ENCODE measurements at places on chromosomes 1 and 21. TPM values are rescaled to one million over a fixed set of nuclear protein-coding genes. Genes with fewer than 3 reads are reported as not detected.

Gene LCK
- 4.3 TPM for total RNA-seq

Gene FCER1A
- not detected for total RNA-seq

Gene ZNF648
- not detected for total RNA-seq

Gene ARID4B
- total RNA-seq: 16.8 TPM

Gene SLC2A5
- not detected for total RNA-seq

Gene RGS5
- total RNA-seq: 5.0 TPM

Gene RPTN
- not detected for total RNA-seq

Gene HTR6
- total RNA-seq: not detected

Gene HAO2
- not detected for total RNA-seq

Gene TRAF3IP3
- not detected for total RNA-seq

DNA sequence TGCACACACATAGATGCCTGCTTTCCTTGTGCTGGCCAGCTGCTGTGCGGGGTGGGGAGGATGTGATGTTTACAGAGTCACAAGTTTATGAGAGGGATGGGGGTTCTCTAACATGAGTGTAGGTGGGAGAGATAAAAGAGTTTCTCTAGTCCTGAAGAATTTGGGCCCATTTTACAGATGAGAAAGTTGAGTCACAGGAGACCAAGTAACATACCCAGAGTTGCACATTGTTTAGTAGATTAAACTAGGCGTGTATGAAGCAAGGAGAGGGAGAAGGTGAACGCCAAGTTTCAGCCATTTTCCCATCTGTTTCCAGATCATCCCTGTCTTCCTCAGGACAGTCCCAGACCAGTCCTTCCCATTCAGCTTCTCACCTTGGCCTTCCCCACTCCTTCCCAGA lies 126.7 kb downstream of the EPHB2 start:
- no peak overlapping the region for H3K4me3 ChIP-seq
- peaks cover 21% of the 10 kb centered on the region for H3K4me1 ChIP-seq
- DNase-seq: no peak
- H3K27ac ChIP-seq: no peak overlapping the region
- no peaks in the 10 kb centered on the region for H3K27me3 ChIP-seq

DNA sequence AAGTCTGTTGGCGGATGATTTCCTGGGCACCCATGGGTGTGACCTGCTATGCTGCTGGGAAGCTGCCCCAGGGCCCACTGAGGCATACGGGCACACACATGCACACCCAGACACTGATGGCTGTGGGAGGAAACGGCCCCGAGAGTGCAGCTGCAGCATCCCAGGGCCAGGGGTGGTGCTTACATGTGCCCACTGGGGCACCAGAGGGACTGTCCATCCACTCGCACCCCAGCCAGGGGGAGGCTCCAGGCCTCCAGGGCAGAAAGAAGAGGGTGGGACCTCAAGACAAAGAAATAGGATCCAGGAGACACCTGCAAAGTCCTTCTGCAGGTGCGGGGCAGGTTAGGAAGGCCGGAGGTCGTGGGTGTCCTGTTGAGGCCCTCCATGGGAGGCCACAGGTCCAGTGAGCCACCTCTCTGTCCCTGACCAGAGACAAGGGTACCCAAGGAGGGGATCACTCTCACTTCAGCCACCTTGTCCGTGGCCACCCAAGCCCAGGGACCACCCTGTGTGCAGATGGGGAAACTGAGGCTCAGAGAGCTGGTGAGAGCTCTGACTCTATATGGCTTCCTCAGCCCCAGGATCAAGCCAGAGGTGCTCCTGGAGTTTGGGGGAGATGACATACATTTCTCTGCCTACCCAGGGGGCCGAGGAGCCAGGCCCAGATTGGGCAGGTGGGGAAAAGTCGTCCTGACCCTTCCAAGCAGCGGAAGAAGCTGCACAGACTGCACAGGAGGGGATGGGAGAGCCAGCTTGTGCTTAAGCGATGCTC lies 57.1 kb downstream of the WNT9A start:
- no peak overlapping the region for H3K27ac ChIP-seq
- no peak for DNase-seq
- no peak overlapping the region for H3K4me3 ChIP-seq
- peaks cover 11% of the 10 kb centered on the region for H3K4me1 ChIP-seq
- H3K36me3 ChIP-seq: no peaks in the 10 kb centered on the region

DNA sequence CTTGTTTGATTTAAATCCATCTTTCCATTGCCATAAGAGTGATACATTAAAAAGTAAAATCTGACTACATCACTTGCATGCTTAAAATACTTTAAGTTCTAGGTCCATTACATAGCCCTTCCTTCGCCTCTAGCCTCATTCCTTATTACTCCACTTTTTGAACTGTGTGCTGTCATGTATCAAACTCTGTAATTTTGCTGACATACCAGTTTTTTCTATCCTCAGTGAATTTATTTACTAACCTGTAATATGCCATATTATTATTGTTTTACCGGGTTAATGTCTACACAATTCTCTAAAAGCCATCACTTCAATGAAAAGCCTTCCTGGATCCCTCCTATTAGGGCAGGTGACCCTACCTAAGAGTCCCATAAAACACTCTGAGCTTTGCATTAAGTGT lies 4.9 kb upstream of the SPRR2G start:
- no peak overlapping the region for H3K27ac ChIP-seq
- no peak for DNase-seq
- H3K27me3 ChIP-seq: peaks cover 50% of the 10 kb centered on the region
- no peak overlapping the region for H3K4me3 ChIP-seq
- no peaks in the 10 kb centered on the region for H3K4me1 ChIP-seq
- no peaks in the 10 kb centered on the region for H3K36me3 ChIP-seq

DNA sequence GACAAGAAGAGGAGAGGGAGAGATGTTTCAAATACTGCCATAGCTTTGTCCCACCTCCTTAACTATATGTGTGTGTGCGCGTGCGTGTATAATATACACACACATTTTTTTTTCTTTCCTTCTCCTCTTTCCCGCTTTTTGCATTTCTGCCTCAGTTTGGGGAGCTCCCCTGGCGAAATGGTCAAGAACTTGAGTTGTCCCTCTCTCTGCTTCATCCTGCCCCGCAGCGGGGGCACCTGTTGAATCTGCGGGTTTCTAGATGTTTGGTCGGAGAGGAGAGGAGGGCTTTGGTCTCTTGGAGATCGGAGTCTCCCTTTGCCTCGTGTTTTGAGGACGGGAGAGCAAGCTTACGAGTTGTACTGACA lies 504 bp downstream of the SCCPDH start:
- peaks cover 25% of the 10 kb centered on the region for H3K36me3 ChIP-seq
- peak; percentile 57 for DNase-seq
- peak overlapping the region; percentile 79 for H3K4me3 ChIP-seq
- H3K27ac ChIP-seq: peak overlapping the region; percentile 65
- no peaks in the 10 kb centered on the region for H3K4me1 ChIP-seq

DNA sequence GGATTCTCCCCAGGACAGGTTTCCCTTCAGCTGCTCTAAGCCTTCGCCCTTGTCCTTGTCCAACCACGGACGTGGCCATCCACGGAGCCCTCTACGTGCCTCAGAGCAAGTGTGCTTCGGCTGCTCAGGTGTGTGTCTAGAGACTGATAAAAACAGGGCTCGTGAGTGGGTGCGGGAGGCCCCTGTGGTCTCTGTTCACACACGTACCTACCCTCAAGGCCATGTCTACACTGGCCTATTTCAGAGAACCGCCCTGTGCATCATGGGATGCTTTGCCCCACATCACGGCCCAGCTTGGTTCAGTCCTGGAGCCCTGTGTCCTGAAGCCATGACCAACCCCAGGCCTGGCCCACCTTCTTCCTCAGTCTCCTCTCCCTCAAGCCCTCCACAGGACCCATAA lies 24.6 kb upstream of the RUNX3 start:
- DNase-seq: no peak
- H3K27ac ChIP-seq: peak overlapping the region; percentile 23
- no peak overlapping the region for H3K4me3 ChIP-seq
- H3K27me3 ChIP-seq: no peaks in the 10 kb centered on the region
- H3K36me3 ChIP-seq: no peaks in the 10 kb centered on the region

DNA sequence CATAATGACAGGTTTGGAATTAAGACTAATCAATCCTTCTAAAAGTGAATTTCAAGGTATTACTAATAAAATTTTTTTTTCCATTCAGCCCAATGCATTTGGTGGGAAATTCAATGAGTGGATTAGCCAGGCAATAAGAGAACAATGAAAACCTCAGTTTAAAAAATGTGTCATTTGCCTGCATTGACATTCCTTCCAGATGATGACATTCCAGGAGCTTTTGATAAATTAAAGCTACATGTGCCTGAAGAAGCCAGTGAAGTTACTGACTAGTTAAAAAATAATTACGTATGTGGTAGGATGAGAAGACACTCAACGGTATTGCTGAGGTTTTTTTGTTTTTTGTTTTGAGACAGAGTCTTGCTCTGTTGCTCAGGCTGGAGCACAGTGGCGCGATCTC lies 37.9 kb upstream of the RC3H1 start:
- no peak overlapping the region for H3K27ac ChIP-seq
- no peaks in the 10 kb centered on the region for H3K36me3 ChIP-seq
- peak; percentile 43 for DNase-seq
- H3K4me3 ChIP-seq: no peak overlapping the region
- no peaks in the 10 kb centered on the region for H3K27me3 ChIP-seq

GRCh38 chr1:111825217-111825616 lies 69.5 kb downstream of the DDX20 start:
- no peak overlapping the region for H3K4me3 ChIP-seq

DNA sequence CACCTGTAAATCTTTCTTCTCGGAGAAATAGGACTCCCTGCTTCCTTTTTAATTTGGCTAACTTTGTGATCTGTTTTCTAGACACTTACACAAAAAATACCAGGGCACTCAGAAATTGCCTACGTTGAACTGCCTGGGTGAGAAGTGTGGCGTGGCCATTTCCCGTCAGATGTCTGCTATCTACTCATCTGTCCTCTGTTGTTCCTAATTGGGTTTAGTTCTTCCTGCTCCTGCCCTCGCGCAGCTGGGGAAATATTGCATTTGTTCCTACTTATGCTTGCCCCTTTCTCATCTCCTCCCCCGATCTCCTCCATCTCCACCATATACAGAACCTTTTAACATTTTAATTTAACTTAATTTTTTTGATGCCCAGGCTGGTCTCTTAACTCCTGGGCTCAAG lies 55.1 kb downstream of the CD58 start:
- peaks cover 29% of the 10 kb centered on the region for H3K4me1 ChIP-seq
- 0 out of 2 replicates have a peak, but pooled peaks cover 4% of the 10 kb centered on the region for H3K36me3 ChIP-seq
- H3K4me3 ChIP-seq: peak overlapping the region; percentile 2
- DNase-seq: no peak

DNA sequence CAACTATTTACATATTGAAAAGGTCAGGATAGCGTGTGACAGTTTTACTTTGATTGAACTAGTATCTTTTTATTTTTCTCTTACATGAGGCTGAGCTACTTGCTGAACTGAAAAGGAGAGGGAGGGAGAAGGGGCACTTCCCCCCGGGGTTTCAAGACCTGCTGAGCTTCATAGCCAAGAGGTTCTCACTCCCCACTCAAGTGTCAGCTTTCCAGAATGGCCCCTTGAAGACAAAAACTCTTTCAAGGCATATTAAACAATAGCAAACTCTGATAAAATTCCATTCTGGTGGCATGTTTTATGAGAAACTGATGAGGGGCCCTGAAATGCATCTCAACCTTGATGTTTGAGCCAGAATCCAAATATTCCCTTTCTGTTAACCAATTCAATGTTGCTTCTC lies 143.0 kb downstream of the KAZN start:
- peak overlapping the region; percentile 98 for H3K27ac ChIP-seq
- H3K4me3 ChIP-seq: no peak overlapping the region
- H3K4me1 ChIP-seq: peaks cover 46% of the 10 kb centered on the region
- no peaks in the 10 kb centered on the region for H3K36me3 ChIP-seq
- no peak for DNase-seq

- H3K27me3 ChIP-seq: no peaks in the 10 kb centered on the region
- no peaks in the 10 kb centered on the region for H3K36me3 ChIP-seq
- no peak overlapping the region for H3K27ac ChIP-seq
- H3K4me1 ChIP-seq: no peaks in the 10 kb centered on the region
- H3K4me3 ChIP-seq: no peak overlapping the region
- DNase-seq: no peak
These were observed 71.0 kb downstream of the PRKCZ start for GRCh38 chr1:2121101-2121691.

GRCh38 chr1:43267291-43267805 lies 2.4 kb upstream of the TMEM125 start:
- no peak overlapping the region for H3K4me3 ChIP-seq
- no peak for DNase-seq
- H3K36me3 ChIP-seq: peaks cover 2% of the 10 kb centered on the region
- no peaks in the 10 kb centered on the region for H3K27me3 ChIP-seq

GRCh38 chr1:111309690-111310089 lies 19.0 kb downstream of the CHIA start:
- H3K27me3 ChIP-seq: peaks cover 50% of the 10 kb centered on the region
- no peak overlapping the region for H3K4me3 ChIP-seq
- no peak for DNase-seq

- no peaks in the 10 kb centered on the region for H3K27me3 ChIP-seq
- H3K36me3 ChIP-seq: peaks cover 10% of the 10 kb centered on the region
- peaks cover 5% of the 10 kb centered on the region for H3K4me1 ChIP-seq
- no peak for DNase-seq
These were observed 23.9 kb upstream of the KNCN start for GRCh38 chr1:46575300-46575699.

DNA sequence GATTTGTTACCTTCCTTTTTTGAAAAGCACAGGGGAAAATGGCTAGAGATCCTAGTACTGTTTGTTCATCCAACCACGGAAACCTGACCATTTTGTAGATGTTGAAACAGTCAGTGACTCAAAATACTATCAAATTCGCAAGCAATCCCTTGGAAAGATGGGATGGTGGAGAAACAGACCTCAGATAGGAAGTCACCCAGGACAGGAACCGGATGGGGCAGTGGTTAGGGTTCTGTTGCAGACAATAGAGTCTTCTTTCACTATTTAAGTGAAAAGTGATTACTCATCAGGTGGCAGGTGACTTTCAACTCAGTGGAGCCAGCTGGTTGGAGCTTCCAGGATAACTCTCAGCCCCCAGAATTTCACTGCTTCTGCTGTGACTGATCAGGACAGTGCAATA lies 17.0 kb downstream of the LHX4 start:
- no peaks in the 10 kb centered on the region for H3K36me3 ChIP-seq
- H3K4me3 ChIP-seq: peak overlapping the region; percentile 48
- H3K27ac ChIP-seq: peak overlapping the region; percentile 98
- H3K4me1 ChIP-seq: peaks cover 13% of the 10 kb centered on the region

- no peak overlapping the region for H3K27ac ChIP-seq
- no peak overlapping the region for H3K4me3 ChIP-seq
- H3K36me3 ChIP-seq: no peaks in the 10 kb centered on the region
- H3K4me1 ChIP-seq: peaks cover 13% of the 10 kb centered on the region
- DNase-seq: no peak
- no peaks in the 10 kb centered on the region for H3K27me3 ChIP-seq
These were observed 109.1 kb upstream of the HOOK1 start for GRCh38 chr1:59705466-59706302.

GRCh38 chr1:226329237-226329636 lies 20.3 kb upstream of the LIN9 start:
- H3K36me3 ChIP-seq: no peaks in the 10 kb centered on the region
- DNase-seq: no peak
- H3K4me3 ChIP-seq: no peak overlapping the region
- peaks cover 18% of the 10 kb centered on the region for H3K4me1 ChIP-seq
- no peaks in the 10 kb centered on the region for H3K27me3 ChIP-seq
- no peak overlapping the region for H3K27ac ChIP-seq

DNA sequence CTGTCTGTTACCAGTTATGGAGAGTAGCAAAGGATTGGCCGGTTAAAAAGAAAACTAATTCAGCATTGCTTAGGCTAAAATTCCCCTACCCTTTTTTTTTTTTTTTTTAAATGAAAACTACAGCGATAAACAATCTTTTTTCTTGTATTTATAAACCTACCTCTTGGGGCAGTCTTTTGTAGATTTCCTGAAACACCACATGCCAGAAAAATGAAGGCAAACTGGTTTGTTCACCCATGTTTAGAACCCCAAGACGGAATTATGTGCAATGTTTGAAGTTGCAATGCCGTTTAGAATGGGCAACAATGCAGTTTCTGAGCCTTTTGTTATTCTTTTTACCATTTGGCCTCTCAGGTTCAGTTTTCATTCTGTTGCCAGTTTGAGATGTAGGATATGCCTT lies 59.1 kb downstream of the PRDM2 start:
- peaks cover 7% of the 10 kb centered on the region for H3K36me3 ChIP-seq
- peak overlapping the region; percentile 29 for H3K27ac ChIP-seq
- H3K4me1 ChIP-seq: peaks cover 50% of the 10 kb centered on the region

All from PC-3 (cell line).